ENCODE measurements at places on chromosomes 6 and 20. TPM values are rescaled to one million over a fixed set of nuclear protein-coding genes. Genes with fewer than 3 reads are reported as not detected.

CBLN4 gene
- not detected for total RNA-seq

SPEF1 gene
- not detected for total RNA-seq

ERVFRD-1 gene
- 0.44 TPM for total RNA-seq

DACT2 gene
- total RNA-seq = not detected

SLC22A7 gene
- not detected for total RNA-seq

TINAG gene
- total RNA-seq = not detected

SAPCD1 gene
- not detected for total RNA-seq

EBF4 gene
- total RNA-seq = 2.4 TPM

Data from subcutaneous adipose tissue (tissue), 4 donors.